Mesenchymal stem cell (in vitro differentiated cells and primary cell): ENCODE measurements at places on chromosomes 7 and 10.

DNA sequence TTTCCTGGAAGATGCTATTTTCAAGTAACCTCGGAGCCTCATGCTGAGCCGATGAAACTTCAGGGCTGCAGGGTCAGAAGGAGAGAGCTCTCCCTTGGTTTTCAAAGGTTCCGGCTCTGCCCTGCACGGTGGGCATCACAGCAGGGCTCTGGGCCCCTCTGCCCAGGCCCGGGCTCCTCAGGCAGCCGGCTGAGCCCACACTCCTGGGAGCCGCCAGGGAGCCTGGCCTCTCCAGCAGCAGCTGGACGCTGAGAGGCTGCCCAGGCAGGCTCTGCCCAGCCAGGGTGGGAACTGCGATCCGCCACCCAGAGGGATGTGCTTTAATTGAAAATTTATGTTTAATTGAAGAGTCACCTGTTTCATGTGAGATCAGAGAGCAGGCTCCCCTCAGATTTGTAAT, 97.5 kb upstream of the MGMT start:
- DNase-seq: no peak

- no peak for DNase-seq
Measured at GRCh38 chr10:133274751-133275683, 1.7 kb downstream of the ADAM8 start.

DNA sequence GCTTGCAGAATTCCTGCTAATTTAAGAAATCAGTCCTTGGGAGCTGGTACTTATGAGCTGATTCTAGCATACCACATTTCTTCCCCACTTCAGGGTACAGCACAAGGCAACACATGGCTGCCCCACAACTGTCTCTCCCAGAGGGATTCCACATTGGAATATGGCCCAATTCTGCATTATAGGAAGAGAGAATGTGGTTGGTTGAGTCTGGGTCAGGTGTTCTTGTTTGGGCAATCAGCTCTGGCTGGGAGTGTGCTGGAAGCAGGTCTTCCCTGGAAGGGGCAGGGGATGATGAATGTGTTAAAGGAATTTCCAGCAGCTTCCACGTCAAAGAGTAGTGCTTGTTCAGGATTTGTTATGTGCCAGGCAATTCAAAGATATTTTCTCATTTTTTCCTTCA, 95.7 kb downstream of the BUB3 start:
- DNase-seq: no peak

- no peak for DNase-seq
Measured at GRCh38 chr10:51878695-51879094, 179.3 kb upstream of the CSTF2T start.

DNA sequence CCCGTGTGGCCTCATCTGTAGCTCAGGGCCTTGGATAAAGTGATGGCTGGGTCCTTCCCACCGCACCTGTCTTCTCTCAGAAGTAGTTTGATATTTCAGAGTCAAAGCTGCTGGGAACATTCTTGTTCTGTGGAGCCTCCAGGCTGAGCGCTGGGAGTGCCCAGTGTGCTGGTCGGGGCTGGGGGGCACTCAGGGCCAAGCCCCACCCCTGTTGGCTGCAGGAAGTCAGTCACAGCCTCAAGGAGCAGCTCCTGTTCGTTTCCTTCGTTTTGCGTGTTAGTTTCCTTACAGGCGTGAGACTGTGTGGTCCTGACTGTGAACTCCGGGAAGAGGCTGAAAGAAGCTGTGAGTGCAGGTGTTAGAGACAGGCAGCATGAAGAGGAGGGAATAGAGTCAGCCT, 33.2 kb downstream of the POR start:
- DNase-seq: no peak

- DNase-seq: no peak
Measured at GRCh38 chr10:49269523-49269922, 29.4 kb upstream of the C10orf71 start.

- peak; percentile 58 for DNase-seq
Measured at GRCh38 chr10:71970331-71970730, 6.1 kb downstream of the CHST3 start.

GRCh38 chr7:37277513-37277912, 171.2 kb downstream of the ELMO1 start:
- DNase-seq: no peak

GRCh38 chr10:132548869-132549268, 11.3 kb downstream of the INPP5A start:
- DNase-seq: no peak
